ENCODE measurements at places on chromosomes 2 and 18.

GRCh38 chr2:26982102-26982742 lies 11.8 kb downstream of the MAPRE3 start:
- DNase-seq, result peak; percentile 36

DNA sequence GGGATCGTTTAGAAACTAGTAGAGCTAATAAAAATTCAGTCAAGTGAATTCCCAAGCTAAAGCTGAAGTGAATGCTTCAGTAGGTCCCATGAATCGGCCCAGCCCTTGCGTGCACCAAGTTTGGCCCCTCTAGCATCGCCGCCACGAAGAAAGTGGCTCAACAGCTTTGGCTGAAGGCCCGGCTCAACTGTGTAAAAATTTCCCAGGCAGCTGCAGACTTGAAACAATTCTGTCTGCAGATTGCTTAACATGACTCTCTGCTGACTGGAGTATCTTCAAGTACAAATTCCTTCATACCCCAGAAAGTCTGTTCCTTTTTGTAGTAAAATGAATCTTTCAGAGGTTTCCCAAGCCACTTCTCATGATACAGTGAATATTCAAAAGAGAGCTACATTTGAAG lies 32.7 kb downstream of the ALMS1 start:
- peak; percentile 78 for DNase-seq

DNA sequence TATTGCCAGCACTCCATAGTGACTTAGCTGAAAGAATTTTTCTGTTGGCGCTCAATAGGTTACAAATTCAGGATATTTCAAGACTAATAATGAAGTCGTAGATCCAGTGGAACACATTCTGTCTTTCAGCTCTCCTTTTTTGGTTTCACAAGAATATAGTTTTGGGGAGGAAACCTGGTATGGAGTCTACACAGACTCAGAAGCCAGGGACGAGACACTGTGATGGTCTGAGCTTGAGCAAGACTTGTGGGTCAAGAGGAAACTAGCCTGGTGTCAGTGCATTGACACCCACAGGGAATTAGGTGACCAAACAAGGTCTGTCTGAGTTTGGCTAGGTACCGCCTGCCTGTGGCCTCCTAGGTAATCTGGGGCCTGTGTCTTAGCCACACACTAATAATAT lies 26.9 kb downstream of the ARL4C start:
- DNase-seq, result no peak

DNA sequence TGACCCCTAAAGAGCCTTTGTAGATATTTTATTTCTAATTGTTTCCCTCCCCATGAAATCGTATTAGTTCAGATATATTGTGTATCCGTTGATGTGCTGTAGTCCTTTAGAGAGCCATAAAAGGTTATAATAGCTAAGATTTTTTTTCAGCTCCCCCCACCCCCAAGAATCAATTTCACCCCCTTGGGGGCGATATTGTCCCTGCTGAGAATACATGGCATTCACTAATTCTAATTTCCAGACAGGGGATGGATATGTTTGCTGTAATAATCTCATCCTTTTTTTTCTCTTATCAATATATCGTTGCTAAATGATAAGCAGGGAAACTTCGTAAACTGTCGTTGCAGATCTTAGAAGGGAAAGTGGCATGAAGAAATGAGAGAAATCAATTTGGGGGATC lies 530.7 kb downstream of the TMEM182 start:
- no peak for DNase-seq

GRCh38 chr18:50830544-50830943 lies 10.7 kb upstream of the MRO start:
- DNase-seq, result no peak

DNA sequence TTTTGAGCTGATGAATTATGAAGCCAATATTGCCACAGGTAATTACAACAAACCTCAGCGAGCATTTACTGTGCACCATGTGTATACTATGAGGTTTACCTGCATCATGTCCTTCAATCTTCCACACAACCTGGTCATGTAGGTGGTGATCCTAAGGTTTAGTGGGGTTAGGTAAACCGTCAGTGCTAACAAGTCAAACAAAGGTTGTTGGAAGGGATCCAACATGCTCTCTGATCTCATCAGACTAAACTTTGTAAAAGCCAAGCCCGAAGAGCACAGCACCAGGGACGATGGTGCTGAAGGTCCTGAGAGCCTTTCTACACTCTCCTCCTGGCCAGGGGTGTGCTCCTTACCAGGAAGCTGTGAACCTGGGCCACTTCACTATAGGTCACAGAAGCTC lies 29.4 kb downstream of the SH3YL1 start:
- no peak for DNase-seq

- no peak for DNase-seq
These were observed 152.5 kb downstream of the AFF3 start for GRCh38 chr2:99989905-99990304.

DNA sequence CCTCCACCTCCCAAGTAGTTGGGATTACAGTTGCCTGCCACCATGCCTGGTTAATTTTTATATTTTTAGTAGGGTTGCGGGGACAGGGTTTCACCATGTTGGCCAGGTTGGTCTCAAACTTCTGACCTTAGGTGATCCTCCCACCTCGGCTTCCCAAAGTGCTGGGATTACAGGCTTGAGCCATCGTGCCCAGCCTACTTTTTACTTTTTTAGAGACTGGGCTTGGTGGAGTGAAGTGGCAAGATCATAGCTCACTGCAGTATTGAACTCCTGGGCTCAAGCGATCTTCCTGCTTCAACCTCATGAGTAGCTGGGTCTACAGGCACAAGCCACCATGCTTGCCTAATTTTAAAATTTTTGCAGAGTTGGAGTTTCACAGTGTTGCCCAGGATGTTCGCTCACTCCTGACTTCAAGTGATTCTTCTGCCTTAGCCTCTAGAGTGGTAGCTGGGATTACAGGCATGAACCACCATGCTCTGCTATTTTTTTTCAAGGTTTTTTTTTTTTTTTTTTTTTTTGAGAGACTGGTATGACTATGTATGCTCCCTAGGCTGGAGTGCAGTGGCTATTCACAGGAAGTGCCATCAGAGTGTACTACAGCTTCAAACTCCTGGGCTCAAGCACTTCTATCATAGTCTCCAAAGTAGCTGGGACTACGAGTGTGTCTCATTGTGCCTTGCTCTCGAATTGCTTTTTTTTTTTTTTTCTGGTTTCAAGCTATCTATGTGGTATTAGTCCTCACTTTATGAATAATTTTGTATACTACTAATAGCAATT lies 11.9 kb downstream of the MSH2 start:
- no peak for DNase-seq

- DNase-seq, result no peak
These were observed 87.8 kb downstream of the UPP2 start for GRCh38 chr2:158189526-158189925.

- DNase-seq, result no peak
These were observed 289.7 kb downstream of the CCDC85A start for GRCh38 chr2:56473524-56473923.

DNA sequence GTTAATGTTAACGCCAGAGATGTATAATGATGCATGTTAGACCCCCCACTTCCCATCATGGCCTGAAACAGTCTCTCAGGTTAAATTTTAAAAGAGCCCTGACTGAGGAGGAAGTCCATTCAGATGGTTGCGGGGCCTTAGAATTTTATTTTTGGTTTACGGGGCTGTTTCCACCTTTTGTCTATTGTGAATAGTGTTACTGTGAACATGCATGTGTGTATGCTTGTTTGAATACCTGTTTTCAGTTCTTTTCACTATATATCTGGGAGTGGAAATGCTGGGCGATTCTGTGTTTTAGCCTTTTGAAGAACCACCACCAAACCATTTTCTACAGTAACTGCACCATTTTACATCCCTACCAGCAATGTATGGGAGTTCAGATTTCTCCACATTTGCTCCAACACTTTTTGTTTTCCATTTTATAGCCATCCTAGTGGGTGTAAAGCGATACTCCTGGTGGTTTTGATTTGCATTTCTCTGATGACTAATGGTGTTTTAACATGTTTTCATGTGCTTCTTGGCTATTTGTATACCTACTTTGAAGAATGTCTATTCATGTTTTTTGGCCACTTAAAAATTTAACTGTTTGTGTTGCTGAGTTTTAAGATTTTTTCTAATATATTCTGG lies 133.0 kb downstream of the MYO3B start:
- DNase-seq, result peak; percentile 1

- no peak for DNase-seq
These were observed 76.7 kb upstream of the ACAA2 start for GRCh38 chr18:49890041-49890440.

GRCh38 chr2:127641133-127641532 lies 4.8 kb upstream of the GPR17 start:
- DNase-seq, result no peak
